Activated T-cell treated with anti-CD3 and anti-CD28 coated beads for 4 hours (primary cell): ENCODE measurements at places on chromosomes 5 and 9.
A peak's percentile ranks its signal among the peaks of the same experiment; 100 is the strongest.

DNA sequence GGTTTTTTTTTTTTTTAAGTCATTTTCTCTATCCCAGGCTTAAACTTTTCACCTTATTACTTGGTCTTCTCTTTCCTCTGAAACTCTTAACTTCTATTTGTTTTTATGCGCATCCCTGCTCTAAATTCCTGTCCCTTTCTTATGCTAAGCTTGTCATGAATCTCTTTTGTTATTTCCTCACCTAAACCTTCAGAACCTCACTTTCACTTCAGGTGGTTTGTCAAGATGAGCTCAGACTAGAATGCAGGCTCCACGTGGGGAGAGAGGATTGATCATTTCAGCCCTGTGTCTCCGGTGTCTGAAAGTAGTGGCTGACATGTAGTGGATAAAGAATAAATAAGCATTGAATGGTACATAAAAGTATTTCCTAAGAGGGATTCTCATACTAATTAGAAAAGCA, 63.6 kb downstream of the ANXA1 start:
- no peak for DNase-seq

- no peak for DNase-seq
Measured at GRCh38 chr5:92023555-92023954, 640.4 kb upstream of the ARRDC3 start.

DNA sequence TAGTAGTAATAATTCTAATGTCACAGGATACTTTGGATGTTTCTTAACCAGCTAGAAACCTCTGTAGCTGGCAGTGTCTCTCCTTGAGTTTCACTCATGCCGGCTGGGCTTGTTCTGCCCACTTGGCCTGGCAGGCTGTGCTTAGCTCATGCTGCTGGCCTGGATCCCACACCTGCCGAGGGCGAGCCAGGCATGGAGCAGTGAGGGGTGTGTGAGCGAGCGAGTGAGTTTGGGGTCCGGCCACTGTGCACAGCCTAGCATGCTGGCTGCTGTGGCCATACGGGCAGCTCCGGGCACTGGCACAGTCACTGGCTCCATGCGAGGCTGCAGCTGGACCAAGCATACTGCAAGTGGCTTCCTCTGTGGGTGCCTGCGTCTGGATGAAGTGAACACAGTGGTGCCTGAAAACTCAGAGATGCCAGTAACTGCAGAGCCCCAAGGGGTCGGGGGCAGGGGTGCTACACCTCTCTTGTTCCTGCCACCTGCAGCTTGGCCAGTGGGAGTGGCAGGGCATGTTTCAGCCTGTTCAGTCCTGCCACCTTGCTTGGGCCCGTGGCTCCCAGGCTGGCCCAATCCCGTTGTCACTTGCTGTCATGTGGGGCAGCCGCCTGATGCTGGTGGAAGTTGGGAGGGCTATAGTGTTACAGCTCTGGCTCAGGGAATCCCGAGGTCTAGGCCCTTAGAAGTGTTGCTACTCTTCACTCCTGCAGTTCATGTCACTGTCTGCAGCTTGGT, 9.9 kb downstream of the FSD1L start:
- no peak for DNase-seq

DNA sequence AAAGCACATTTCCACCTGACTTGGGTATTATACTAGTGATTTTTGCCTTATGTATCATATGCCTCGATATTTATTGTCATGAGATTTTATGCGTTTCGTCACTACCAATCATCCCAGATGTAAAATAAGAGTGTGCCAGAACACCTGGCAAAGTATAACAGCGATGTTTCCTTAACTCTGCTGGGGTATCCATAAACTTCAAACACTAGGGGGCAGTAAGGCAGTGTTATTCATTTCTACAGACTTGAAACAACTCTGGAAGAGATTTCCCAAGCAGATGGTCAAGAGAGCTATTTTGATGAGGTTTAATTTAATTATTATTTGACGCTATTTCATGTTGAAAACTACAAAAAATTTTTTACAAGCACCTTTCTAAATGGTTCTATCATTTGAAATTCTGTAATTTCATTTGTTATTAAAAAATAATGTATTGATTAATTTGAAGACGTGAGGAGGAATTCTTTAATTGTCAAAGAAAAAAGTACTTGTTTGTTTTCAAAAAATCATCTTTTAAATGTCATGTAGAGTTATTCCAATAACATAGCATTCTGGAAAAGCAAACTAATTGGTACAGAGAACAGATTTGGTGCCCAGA, 388.5 kb upstream of the CTNND2 start:
- DNase-seq = no peak

GRCh38 chr9:15510789-15511575, at the start of gene PSIP1:
Gene PSIP1 (minus strand): TSS chr9:15510970. CDS start chr9:15510188, 782 bp downstream.
- DNase-seq = peak; percentile 74

GRCh38 chr5:62315376-62316175, 9.6 kb downstream of the KIF2A start:
- DNase-seq = no peak

DNA sequence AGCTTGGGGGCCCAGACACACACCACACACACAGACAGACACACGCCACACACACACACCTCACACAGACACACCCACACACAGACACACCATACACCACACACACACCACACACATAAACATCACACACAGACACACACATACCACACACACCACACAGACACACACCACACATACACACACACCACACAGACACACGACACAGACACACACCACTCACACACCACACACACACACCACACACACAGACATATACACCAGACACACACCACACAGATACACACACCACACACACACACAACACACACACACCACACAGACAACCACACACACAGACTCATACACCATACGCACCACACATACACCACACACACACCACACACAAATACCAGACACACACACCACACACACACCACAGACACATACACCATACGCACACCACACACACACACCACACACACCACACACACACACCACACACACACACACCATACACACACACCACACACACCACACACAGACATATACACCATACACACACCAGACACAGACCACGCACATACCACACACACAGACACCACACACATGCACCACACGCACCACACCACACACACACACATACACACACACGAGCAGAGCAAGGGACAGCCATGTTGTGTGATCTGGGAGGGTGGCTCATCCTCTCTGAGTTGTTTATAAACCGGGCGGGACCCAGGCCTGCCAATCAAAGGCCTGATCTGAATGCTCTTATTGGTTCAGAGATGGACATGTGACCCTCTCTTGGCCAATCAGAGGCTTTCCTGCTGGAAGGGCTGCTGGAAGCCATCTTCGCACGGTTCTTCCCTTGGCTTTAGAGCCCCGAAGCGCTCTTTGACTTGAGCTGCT, 148.3 kb downstream of the GAPVD1 start:
- DNase-seq = peak; percentile 7

DNA sequence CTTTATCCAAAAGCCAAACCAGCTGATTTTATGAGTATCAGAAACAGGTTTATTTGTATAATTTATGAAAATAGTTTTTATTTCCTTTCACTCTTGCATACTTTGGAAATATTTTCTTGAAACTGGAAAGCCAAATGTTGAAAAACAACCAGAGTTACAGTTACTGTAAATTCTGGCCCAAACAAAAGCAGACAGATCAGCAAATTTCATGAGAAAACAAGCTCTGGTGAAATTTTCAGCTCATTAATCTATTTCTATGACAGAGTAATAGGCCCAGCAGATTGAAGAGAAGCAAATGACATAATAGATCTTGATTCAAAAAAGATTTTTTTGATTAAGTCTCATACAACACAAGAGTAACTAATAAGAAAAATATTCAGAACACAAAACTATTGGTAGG, 182.7 kb downstream of the ENC1 start:
- no peak for DNase-seq
